Hematopoietic multipotent progenitor cell (in vitro differentiated cells): ENCODE measurements at places on chromosomes 6 and 20. TPM values are rescaled to one million over a fixed set of nuclear protein-coding genes. Genes with fewer than 3 reads are reported as not detected.

DNA sequence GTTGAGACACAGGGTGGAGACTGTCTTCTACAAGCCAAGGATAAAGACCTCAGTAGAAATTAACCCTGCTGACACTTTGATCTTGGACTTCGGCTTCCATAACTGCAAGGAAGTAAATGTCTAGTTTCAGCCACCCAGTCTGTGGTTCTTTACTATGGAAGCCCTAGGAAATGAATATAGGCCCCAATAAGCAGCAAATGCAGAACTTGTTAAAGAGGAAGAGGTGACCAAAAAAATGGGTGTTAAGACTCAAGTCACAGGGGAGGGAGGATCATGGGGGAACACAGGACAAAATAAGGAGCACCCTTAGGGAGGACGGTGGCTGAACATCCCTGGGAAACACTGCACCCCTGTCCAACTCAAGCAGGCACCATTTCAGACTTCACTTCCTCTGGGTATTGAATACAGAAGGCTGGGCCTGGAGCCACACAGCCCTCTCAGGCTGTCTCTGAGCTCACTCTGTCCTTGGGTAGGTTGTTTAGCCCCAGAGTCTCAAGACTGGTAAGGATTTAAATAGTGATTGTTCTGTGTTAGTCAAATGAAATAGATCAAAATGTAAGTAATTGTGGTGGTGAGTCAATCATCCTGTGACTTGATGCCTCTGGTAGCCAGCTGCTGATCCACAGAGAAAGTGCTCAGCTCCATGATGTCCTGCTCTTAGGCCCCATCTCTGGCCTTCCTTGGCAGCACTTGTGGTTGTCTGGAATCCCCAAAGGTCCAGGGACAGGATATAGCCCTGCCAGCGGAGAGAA, 30.5 kb upstream of the SIRPD start:
- DNase-seq, result peak; percentile 38

DNA sequence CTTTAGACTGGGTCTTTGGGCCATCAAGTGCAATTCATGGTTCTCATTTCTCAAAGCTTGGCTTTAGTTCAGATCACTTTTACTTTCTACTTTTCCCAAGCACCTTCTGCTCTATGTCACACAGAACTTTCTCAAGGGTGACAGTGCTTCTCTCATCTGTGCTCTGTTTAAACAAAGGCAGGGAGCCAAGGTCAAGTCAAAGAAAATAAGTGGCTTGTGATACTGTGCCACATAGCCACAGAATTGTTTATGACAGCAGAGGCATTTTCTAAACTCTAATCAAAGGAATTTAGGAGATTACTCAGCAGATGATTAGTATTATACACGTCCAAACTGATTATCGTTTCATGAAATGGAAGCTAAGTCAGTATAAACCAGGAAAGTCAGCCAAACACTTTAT, 348.0 kb downstream of the HDGFL1 start:
- no peak for DNase-seq

- no peak for DNase-seq
Measured at GRCh38 chr6:77511860-77512259, 48.6 kb upstream of the HTR1B start.

DNA sequence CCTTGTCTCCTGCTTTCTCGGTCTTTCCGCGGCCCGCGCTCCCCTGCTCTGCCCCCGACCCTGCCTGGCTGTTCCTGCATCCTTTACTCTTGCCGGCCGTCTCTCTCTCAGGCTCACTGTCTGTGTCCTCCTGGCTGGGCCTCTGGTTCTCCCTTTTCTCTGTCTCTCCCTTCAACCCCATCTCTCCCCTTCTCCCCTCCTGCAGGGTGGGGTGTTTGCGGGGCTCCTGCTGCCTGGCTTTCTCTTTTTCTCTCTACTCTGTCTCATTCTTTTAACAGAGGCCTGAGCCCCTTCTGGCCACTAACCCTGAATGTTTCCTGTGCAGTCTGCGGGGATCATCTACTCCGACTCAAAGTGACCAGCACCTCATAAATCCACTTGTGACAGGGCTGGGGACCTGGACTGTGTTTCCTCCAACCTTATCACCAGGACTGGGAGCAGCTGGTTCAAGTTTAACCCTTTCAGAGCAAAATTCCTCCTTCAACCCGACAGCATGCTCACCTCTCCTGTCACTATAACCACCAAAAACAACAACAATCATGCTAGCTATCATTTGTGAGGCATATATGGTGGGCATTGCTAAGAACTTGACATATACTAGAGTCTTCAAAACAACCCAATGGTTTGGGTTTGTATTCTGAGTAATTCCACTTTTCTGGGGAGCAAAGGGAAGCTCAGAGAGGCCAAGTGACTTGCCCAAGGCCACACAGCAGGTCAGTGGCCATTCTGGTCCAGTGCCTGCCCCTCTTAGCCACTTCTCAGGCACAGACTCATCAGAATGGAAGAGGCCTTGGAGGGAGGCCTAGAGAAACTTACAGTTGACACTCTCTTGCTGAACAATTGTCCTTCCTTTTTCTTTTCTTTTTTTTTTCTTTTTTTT, 811 bp upstream of the RSPO4 start:
- DNase-seq, result no peak

- no peak for DNase-seq
Measured at GRCh38 chr6:56488281-56488680, 154.4 kb downstream of the DST start.

- DNase-seq, result no peak
Measured at GRCh38 chr6:5078121-5078669, 6.9 kb upstream of the PPP1R3G start.

DNA sequence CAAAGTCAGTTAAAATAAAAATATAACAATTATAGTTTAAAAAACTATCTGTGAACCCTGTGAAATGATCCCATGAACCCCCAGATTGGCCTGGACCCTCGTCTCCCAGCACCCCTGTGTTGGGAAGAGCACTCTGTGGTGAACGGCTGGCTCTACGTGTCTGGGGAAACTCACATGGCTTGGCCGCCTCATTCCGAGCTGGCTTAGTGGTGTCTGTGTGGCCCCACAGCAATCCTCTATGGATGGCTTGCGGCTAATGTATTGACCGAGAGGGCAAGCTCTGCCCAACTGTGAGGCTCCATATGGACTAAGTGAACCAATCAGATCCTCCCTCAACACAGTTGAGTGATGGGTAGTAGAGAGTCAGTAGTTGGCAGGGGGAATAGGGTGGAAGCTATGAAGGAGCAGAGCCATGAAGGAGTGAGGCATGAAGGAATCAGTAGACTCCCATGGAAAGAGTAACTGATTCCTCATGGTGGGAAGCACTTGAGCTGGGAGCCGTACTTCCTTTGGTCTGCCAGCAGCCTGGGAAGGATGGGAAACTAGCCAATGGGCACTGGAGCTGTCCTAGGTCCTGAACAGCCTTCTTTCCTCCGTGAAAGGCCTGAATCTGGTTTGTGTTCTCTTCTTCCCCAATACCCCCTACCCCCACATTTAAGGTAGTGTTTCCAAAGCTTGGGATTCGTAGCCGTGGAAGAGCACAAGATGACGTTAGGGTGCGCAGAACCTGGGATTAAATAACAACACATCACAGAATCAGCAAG, 21.6 kb upstream of the ZNF831 start:
- DNase-seq, result no peak

DNA sequence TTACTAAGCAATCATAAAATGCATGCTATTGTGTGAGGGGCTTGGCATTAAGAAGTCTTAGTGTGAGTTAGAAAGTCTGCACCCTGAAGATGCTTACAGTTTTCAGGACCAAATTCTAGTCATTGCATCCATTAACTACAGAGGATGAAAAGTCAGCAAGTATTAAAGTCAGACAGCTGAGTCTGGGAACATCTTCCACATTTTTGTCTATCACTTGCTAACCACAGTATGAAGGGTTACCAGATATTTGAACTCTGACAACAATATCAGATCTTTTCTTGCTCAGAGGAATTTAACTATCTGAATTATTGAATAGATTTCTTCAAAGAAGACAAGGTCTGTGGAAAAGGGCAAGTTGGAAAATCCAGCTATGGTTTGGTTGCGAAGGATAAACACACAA, 264.4 kb downstream of the BTBD9 start:
- DNase-seq, result no peak

- peak; percentile 59 for DNase-seq
Measured at GRCh38 chr20:23147964-23148730, 62.0 kb upstream of the CD93 start.

GRCh38 chr6:4953440-4953839, 50.4 kb downstream of the RPP40 start:
- no peak for DNase-seq

- DNase-seq, result no peak
Measured at GRCh38 chr6:40788661-40789655, 201.8 kb upstream of the LRFN2 start.

DNA sequence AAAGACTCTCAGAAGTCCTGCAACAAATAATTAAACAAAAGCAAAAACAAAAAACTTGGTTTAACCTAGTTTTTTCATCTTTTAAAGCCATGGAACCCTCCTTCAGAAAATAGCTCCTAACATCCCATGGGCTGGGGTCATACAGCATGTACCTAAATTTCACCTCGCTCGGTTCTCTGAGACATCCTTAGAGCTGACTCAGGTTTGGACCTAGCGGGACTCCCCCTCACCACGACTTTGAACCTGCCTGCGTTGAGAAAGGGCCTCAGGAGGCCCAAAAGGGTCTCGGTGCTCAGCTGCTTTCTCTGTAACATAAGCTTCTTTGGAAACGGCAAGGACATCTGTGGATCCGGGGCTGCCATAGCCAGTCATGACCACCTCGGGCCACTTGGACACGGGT, 112.8 kb downstream of the NFATC2 start:
- no peak for DNase-seq

DNA sequence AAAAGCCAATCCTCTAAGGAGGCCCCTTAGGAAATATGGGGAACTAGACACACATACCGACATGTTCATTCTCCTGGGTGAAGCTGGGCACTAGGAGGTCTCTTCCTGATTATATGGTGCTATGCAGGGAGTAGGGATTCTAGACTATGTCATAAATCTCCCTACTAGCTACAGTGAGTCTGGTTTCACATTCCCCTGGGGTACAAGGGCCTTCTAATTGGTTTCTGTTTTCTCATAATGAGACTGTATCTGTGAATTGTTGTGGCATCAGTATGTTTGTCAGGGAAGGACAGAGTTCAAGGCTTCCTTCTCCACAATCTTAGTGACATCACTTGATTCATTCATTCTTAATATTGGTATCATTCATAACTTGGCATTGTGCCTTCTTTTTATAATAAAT, 103.5 kb downstream of the TINAG start:
- DNase-seq, result no peak

- peak; percentile 5 for DNase-seq
Measured at GRCh38 chr6:23446469-23446967, 679.5 kb upstream of the NRSN1 start.

GRCh38 chr6:28383235-28384142, 16.1 kb downstream of the ZSCAN12 start:
- no peak for DNase-seq

DNA sequence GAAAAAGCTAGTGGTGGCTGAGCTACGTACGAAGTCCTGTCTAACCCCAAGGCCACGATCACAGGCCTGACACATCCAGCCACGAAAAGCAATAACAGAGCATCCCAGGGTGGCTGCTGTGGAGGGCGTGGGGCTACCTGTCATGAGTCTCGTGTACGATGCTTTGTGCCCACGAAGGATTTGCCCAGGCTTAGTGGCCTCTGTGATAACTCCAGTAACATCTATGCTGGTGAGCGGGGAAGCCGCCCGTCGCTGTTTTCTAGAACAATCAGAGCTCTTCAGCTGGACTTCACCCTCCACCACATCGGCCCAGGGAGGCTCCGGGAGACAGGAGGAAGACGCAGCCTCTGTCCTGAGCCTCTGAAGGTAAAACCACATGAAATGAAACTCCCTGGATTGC, 250.5 kb downstream of the TAF4 start:
- DNase-seq, result no peak

- DNase-seq, result no peak
Measured at GRCh38 chr6:45371924-45372573, 5.7 kb downstream of the SUPT3H start.

GRCh38 chr6:135145063-135145800, 35.9 kb upstream of the MYB start:
- peak; percentile 36 for DNase-seq

DNA sequence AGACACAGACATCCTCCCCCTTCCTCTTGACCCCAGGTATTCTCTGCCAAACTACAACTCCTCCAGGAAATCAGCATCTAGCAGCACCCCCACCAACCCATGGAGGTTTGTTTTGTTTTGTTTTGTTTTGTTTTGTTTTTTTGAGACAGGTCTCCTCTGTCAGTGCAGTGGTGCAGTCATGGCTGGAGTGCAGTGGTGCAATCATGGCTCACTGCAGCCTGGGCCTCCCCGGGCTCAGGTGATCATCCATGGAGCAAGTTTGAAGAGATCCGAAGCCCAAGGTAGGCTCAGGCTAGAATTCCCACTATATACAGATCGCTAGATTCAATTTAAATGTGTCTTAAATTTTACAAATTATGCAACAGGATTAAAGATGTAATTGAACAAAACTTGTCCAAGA, 518.2 kb upstream of the ARID1B start:
- DNase-seq, result no peak

DNA sequence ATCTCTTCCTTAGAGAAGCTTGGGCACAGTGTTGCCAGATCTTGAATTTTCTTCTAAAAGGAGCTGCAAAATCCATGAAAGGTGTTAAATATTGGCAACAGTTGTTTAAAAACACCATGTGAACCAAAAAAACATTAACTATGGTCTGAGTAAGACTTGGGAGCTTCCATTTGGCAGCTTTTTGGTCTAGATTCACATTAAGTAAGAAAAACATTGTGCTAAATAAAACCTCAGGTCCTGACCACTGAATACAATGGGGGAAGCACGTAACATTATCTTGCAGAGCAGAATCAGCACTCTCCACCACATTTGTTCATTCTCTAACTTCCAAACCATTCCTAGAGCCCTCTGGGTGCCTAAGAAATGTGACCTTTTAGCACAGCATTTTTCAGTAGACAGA, 437.6 kb upstream of the PLCB4 start:
- no peak for DNase-seq

DNA sequence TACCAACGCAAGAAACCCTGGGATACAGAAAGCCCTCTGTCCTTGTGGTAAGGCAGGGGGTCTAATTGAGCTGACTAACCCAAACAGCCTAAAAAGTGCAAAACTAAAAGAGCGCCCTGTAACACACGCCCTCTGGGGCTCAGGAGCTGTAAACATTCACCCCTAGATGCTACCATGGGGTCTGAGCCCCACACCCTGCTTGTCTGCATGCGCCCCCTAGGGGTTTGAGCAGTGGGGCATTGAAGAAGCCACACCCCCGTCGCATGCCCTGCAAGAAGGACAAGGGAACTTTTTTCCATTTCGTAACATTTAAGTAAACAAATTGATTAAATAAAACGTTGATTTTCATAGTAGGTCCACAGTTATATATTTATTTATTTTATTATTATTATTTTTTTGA, 616.9 kb upstream of the MAN1A1 start:
- no peak for DNase-seq

The B4GALT5 gene
- 12.4 TPM for total RNA-seq

The JAG1 gene
- 5.4 TPM for total RNA-seq

The CLDN20 gene
- not detected for total RNA-seq

The CCDC170 gene
- total RNA-seq, result not detected

The FAM210B gene
- 27.5 TPM for total RNA-seq

The HCRTR2 gene
- not detected for total RNA-seq

The LST1 gene
- total RNA-seq, result 74.9 TPM

The RAET1G gene
- total RNA-seq, result not detected

The TMC2 gene
- total RNA-seq, result not detected

The PRL gene
- total RNA-seq, result under 0.01 TPM
